ENCODE measurements at places on chromosomes 12 and 14. TPM values are rescaled to one million over a fixed set of nuclear protein-coding genes. Genes with fewer than 3 reads are reported as not detected.

Gene HOXC10
- not detected for total RNA-seq

Gene SDR9C7
- 0.39 TPM for total RNA-seq

DNA sequence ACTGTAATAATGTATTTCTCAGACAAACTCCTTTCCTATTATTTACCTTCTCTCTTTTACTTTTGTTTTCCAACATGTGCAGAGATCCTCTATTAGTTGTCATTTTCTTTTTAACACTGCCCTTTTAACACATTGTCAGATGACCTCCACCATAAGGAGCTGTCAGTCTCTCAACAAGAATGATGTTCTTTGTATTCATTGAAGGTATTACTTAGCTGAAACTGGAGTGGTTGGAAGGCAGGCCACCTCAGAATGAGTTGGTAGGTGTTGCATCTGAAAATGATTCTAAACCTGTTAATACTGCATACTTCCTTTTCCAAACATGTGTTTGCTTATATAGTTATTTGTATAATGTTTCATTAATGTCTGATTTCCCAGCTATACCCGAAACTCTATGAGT is 16.9 kb downstream of the TMEM117 start:
- peaks cover 4% of the 10 kb centered on the region for H3K4me1 ChIP-seq
- H3K27ac ChIP-seq: no peak overlapping the region
- H3K4me3 ChIP-seq: no peak overlapping the region
- H3K27me3 ChIP-seq: peaks cover 1% of the 10 kb centered on the region
- no peak for DNase-seq

GRCh38 chr12:122749569-122750332 is 2.9 kb upstream of the DENR start:
- no peaks in the 10 kb centered on the region for H3K36me3 ChIP-seq
- H3K27me3 ChIP-seq: peaks cover 6% of the 10 kb centered on the region
- no peak overlapping the region for H3K4me3 ChIP-seq
- H3K27ac ChIP-seq: no peak overlapping the region

DNA sequence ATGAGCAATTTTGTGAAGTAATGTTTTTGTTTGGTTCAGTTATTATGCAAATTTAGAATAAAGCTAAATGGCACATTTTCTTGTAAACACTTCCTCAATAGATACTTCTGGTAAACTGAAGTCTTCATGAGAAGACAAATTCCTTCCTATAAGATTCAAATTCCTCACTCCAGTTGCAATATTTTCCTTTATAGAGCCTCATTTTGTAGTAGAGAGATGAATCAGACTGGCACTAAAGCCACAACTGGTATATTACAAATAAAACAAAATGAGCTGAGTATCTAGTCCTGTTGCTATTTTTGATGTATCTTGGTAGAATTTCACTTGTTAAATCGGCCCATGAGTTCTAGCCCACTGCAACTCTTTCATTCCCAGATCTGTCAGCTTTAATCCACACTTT is 5.5 kb downstream of the LGR5 start:
- no peak for DNase-seq
- H3K4me3 ChIP-seq: no peak overlapping the region
- H3K27me3 ChIP-seq: peaks cover 6% of the 10 kb centered on the region
- H3K27ac ChIP-seq: no peak overlapping the region
